Stimulated activated CD8-positive, alpha-beta memory T cell treated with anti-CD3 and anti-CD28 coated beads, Interleukin-7, amount 100 ng/mL, for 1 hour (primary cell): ENCODE measurements at places on chromosomes 2 and 18.

- DNase-seq, result no peak
Observed at GRCh38 chr2:111712940-111713515, 171.0 kb downstream of the ANAPC1 start.

DNA sequence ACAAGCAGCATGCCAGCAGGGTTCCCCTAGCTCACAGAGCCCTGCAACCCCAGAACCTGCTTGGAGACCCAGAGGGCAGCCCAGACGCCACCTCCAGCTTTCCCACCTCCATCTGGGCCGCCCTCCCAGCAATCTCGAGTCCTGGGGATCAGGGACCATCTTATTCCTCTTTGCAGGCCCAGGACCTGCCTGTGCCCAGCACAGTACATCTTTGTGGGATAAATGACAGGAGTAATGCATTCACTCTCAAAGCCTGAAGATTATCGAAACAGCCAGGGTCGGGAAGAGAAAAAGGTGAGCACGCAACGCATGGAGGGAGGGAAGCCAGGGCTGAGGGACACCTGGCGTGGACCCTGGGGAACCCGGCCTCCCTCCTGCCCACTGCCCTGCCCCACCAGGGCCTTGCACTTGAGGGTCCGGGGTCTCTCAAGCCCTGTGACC is 144.1 kb downstream of the NDUFA10 start:
- DNase-seq, result no peak

GRCh38 chr2:48439102-48439501 is 90.9 kb upstream of the STON1 start:
- no peak for DNase-seq

- no peak for DNase-seq
Observed at GRCh38 chr2:10923008-10923375, 11.3 kb downstream of the KCNF1 start.

- DNase-seq, result no peak
Observed at GRCh38 chr2:25454824-25455611, 113.3 kb upstream of the DNMT3A start.

GRCh38 chr18:60180671-60181070 is 191.9 kb downstream of the MC4R start:
- no peak for DNase-seq

- DNase-seq, result no peak
Observed at GRCh38 chr2:57407772-57408201, 638.8 kb upstream of the VRK2 start.

DNA sequence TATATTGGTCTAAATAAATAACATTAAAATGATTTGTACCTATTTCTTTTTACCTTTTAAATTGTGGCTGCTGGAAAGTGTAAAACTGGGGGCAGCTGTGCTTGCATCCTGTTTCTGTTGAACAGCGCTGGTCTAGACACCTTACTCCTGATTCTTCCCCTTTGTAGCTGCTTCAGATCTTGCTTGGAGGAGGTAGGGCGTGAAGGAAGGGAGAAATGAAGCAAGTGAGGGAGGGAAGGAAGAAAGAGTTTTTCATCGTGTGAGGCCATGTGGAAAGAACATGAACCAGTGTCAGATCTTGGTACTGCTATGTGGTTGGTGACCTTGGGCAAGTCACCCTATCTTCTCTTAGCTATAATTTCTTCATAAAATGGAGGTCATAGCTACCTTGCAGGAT is 89.0 kb upstream of the SEC11C start:
- DNase-seq, result no peak

- DNase-seq, result no peak
Observed at GRCh38 chr18:24600076-24600654, 139.7 kb downstream of the HRH4 start.

DNA sequence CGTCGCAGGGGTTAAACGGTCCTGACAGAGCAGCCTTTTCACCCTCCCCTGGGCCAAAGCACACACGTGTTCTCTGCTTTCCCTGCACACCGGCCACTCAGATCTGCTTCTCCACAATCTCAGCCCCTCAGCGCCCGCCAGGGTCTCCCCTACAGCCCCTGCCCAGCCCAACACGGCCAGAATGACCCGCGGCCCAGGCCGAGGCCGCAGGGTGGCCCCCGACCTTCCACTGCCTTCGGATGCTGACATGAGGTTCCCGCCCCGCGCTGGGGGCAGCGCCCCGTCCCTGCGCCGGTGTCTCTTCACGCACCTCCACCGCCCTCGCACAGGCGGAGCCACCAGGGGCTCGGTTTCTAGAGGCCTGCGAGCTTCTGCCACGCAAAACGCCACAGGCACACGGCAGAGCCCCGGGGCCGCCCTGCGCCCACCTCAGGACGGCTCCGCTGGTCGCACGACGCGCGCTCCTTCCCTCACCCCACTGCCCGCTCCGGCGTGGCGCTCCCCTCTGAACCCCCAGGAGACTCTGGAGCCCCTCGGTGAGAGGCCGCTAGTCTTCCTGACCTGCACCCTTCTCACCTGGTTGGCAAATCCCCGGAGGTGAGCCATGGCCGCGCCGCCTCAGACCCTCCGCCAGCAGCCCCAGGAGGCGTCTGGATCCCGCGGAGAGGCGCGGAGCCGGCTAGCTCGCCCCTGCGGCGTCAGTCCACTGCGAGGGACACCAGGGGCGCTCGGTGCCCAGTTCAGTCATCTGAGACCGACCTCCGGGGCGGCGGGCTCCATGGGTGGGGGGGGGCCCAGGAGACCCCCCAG is 749 bp downstream of the STK25 start:
- DNase-seq, result no peak

- no peak for DNase-seq
Observed at GRCh38 chr2:653645-654425, 23.4 kb downstream of the TMEM18 start.

DNA sequence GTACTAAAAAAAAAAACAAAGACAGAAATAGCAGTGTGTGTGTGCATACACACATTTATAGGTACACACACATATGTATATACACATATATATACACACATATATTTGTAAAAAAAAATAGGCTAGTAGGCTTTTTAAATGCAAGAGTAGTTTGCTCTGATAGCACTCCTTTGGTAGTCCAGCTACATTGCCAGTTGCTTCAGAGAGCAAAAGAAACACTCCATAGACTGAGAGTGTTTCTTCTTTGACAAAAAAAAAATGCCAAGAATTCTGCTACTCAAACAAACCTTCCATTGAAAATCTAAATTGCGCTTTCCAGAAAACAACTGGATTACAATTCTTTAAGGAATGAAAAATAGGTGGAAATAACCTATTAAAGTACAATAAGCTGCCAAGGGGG is 365.9 kb upstream of the GALNT5 start:
- DNase-seq, result no peak

DNA sequence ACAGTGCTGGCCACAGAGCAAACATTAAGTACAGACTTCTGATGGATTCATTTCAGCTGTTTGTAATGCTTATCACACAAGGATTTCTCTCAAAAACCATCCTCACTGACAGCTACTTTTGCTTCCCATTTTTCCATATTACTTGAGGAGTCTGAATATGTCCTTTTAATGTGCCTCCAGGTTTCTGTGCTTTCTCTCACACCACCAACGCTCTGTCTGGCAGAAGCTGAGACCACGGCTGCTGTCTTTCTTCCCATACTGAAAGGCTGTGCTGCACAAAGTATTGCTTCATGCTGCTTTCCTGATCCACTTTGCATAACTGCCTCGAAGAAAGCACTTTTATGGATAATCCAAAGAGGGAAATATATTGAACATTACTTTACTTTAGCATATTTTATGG is 312.1 kb upstream of the ZEB2 start:
- DNase-seq, result no peak

DNA sequence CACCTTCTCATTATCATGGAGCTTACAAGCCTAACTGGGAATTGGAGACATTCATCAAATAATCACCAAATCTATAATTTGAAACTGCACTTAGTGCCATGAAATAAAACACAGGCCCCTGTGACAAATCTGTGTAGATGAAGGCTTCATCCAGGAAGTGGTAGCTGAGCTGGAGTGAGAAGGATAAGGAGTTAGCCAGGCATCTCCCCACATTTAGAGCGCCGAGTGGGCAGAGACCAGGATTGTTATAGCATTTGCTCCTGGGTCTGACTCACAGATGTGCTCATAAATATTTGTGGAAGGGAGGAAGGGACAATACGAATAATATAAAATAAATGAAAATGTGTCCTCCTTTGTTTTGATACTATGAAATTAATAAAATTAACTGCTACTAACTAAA is 2.5 kb upstream of the MAT2A start:
- no peak for DNase-seq

DNA sequence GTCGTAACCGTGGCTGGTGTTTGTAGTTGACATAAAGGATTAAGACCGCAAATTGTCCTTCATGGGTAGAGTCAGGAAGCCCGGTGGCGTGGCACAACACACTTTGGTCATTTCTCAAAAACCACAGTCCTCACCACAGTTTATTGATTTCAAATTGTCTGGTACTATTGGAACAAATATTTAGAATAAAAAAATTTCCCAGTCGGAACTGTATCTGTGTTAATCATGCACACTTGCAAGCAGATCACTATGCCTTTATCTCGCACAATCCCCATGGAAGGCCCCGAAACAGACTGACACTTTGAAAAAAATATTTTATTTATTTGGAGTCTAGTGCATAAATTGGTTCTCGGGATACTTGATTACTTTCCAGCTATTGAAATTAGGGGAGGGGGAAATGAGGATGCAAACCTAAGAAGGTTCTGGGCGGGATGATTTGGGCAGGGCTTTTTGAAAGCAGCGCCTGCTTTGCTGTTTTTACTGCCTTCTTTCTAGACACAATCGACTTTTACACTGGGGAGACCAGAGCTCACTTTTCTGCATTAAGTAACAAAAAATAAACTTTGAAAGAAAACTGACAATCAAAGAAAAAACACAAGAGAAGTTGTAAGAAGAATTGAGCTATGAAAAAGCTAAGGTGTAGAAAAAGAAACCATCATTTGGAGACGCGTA is 15.4 kb upstream of the HOXD1 start:
- DNase-seq, result no peak

DNA sequence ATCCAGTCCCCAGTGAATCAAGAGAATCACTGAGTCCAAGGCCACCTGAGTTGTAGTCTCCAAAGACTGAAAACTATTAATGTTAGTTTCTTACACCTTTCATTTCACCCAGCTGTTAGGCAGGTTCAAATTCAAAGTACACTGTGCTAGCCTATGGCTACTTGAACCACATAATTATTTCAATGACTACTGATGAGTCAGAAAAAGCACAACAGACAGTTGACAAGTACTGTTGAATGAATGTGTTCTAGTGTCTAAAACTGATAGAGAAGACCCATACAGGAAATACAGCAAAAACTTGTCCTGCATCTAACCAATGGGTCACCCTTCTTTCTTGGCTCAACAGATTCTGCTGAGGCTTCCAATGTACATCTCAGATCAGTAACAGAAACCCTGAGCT is 160.9 kb downstream of the MYO5B start:
- DNase-seq, result no peak

DNA sequence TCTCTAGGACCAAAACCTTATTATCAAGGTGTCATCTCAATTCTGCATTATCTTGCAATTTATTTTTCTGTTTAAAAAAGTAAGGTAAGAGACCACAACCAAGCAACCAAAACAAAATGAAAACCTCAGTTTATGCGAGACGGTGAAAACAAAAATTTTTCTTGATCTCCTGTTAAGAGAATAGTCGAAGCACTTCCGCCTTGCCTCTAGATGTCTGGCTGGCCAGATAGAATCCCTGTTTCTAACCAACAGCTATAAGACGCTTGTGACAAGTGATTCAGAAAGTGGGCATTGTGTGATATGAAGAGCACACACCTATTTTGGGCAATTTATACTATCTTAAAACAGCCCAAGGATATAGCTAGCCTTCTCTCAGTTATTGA is 51.2 kb downstream of the MGAT5 start:
- DNase-seq, result no peak

- DNase-seq, result no peak
Observed at GRCh38 chr2:235238537-235238936, 255.3 kb upstream of the AGAP1 start.

GRCh38 chr2:95060446-95061118 is 35.1 kb downstream of the MAL start:
- no peak for DNase-seq

DNA sequence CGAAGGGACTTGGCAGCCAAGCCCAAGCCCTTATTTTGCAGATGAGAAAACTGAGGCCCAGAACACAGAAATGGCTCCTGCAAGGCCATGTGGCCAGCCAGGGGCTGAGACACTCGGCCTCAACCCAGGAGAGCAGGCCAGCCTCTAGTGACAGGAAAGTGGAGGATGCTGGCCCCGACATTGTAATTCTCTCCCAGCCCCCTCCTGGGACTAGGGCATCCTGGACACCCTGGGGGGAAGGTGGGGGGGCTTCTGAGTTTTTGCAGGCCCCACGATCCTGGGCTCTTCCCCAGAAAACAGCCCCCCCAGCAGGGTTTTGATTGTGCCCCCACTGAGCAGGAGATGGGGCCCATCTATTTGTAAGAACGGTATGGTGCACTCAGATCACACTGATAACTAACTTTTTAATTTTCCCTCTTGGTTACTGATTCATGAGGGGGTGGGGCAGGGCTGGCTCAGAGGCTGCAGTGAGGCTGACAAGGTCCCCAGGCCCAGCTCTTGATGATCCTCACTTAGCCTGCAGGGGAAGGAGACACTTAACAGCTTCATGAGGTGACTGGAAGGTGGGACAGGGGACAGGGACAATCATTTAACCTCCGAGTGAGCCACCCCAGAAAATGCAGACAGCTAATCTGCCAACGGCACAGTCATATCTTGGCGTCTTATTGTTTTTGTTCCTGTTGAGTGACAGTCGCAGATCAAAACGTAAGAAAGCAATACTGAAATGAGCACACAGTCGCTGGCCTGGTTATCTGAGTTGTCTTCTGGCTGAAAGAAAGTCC is 18.9 kb downstream of the SMAD7 start:
- DNase-seq, result no peak

DNA sequence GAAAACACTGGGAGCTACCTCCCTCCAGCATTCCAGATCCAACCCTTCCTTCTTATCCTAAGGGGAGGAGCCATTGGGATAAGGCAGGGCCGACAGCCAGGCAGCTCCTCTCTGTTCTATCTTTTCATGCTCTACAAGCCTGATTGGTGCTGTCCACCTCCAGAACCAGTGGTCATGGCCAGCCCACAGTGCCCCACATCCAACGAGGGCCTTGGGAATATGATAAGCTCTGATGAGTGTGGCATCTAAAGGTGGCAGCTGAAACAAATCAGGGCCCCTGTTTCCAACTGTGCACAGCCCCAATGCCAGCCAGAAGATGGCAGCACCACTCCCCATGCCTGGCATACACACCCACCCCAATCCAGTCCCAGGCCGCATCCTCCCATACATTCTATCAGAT is 329.3 kb downstream of the C1D start:
- no peak for DNase-seq

DNA sequence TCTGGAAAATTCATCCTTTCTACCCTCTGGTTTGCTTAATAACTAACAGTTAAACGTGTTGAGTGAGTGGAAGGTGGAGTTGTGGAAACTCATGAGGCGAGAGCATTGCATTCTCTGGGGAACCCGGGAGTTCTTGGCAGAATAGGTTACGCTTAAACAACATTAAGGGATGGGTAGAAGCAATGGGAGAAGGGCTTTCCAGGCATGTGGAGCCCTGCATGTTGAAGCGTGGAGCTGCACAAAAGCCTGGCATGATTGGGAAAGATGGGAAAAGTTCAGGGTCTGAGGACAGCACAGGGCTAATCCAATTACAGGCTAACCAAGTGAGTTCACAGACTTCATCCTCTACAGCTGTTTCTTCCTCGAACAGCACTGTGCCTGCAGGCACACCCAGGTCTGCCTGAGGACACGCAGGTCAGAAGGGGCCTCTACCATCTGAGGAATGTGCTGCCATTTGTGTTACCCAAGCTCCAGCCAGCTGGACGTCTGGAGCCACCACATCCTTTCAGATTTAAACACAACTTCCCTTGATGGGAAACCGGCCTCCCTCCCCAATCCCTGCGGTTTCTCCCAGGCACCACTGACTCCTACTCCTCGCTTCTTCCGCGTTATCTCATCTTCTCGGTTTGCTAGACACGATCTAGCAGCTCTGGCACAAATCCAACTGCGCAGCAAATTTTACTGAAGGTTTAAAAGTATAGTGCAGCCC is 164.2 kb downstream of the ANTXR1 start:
- no peak for DNase-seq
